ENCODE measurements at places on chromosomes 16 and 17. TPM values are rescaled to one million over a fixed set of nuclear protein-coding genes. Genes with fewer than 3 reads are reported as not detected.

RASD1 gene
- 11.7 TPM for total RNA-seq

SYT17 gene
- 2.5 TPM for total RNA-seq

SMTNL2 gene
- 1.3 TPM for total RNA-seq

TBC1D26 gene
- not detected for total RNA-seq

CHST4 gene
- not detected for total RNA-seq

ADAP2 gene
- total RNA-seq: 22.5 TPM

NATD1 gene
- total RNA-seq: 21.1 TPM

AOC3 gene
- 12.6 TPM for total RNA-seq

LGALS3BP gene
- total RNA-seq: 162 TPM

LRRC75A gene
- total RNA-seq: 0.98 TPM

ZNF594 gene
- total RNA-seq: 4.7 TPM

ELMO3 gene
- 56.4 TPM for total RNA-seq

ARL16 gene
- total RNA-seq: 36.9 TPM

FOXL1 gene
- 0.40 TPM for total RNA-seq

ALDH3A1 gene
- total RNA-seq: 108 TPM

PFN1 gene
- total RNA-seq: 756 TPM

TBX4 gene
- total RNA-seq: 0.30 TPM

ITGAE gene
- 14.2 TPM for total RNA-seq

RSL1D1 gene
- total RNA-seq: 152 TPM
